Heart left ventricle (tissue), 16 donors: ENCODE measurements at places on chromosomes 4 and X.

- no peaks in the 10 kb centered on the region for H3K27me3 ChIP-seq
- H3K4me1 ChIP-seq, result no peaks in the 10 kb centered on the region
- no peaks in the 10 kb centered on the region for H3K36me3 ChIP-seq
- no peak overlapping the region for H3K27ac ChIP-seq
Observed at GRCh38 chr4:104591510-104591911, 96.8 kb upstream of the CXXC4 start.

- DNase-seq, result no peak
- H3K27ac ChIP-seq, result peak overlapping the region; percentile 93
- no peaks in the 10 kb centered on the region for H3K27me3 ChIP-seq
- peaks cover 54% of the 10 kb centered on the region for H3K4me1 ChIP-seq
- peak overlapping the region; percentile 78 for H3K4me3 ChIP-seq
Observed at GRCh38 chr4:76950956-76951671, 1.6 kb downstream of the SEPTIN11 start.

- H3K4me1 ChIP-seq, result no peaks in the 10 kb centered on the region
- no peak for DNase-seq
- H3K27ac ChIP-seq, result no peak overlapping the region
- H3K36me3 ChIP-seq, result no peaks in the 10 kb centered on the region
- no peaks in the 10 kb centered on the region for H3K27me3 ChIP-seq
- H3K4me3 ChIP-seq, result no peak overlapping the region
Observed at GRCh38 chr4:83905952-83906351, 370.0 kb downstream of the GPAT3 start.

GRCh38 chr4:98674404-98675173 is 16.2 kb upstream of the TSPAN5 start:
- DNase-seq, result no peak
- no peak overlapping the region for H3K4me3 ChIP-seq
- no peaks in the 10 kb centered on the region for H3K36me3 ChIP-seq
- no peak overlapping the region for H3K27ac ChIP-seq

- no peak overlapping the region for H3K27ac ChIP-seq
- DNase-seq, result no peak
- H3K4me3 ChIP-seq, result no peak overlapping the region
- H3K4me1 ChIP-seq, result peaks cover 3% of the 10 kb centered on the region
- H3K27me3 ChIP-seq, result no peaks in the 10 kb centered on the region
Observed at GRCh38 chr4:103720661-103721060, 876 bp upstream of the TACR3 start.

DNA sequence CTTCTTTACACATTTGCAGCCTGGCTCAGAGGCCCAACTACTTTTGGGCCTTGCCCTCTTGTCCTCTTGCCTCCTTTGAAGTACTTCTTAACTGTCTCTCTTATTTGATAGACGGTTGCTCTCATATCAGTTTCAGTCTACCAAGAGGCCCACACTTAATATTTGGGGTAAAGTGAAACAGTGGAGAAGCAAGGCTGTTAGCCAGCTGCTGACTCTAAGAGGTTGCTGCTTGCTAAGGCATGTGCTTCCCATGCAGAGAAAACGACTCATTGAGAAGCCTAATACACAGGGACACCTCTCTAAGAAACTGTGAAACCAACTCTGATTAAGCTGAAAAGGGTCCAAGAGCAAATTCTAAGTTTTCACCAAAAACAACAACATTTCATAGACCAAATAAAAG is 94.6 kb downstream of the PPP3CA start:
- no peak overlapping the region for H3K27ac ChIP-seq
- H3K4me3 ChIP-seq, result no peak overlapping the region
- no peak for DNase-seq
- no peaks in the 10 kb centered on the region for H3K36me3 ChIP-seq

DNA sequence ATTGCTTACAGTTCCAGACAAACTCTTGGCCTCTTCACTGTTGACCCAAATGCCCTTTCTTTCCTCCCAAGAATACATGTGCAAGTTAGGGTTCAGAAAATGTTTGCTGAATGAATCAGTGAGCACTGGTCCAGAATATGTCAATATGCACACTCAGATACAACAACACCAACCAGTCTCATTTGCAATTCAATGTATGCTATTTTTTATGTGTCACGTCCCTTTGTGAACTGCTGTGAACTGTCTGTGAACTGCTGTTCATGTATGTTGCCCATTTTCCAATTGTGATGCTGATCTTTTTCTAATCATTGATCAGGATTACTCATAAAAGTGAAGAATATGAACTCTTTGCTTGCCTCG is 17.8 kb downstream of the GAB3 start:
- H3K4me1 ChIP-seq, result peaks cover 100% of the 10 kb centered on the region
- H3K27me3 ChIP-seq, result no peaks in the 10 kb centered on the region
- no peaks in the 10 kb centered on the region for H3K36me3 ChIP-seq

GRCh38 chr4:30718641-30719453 is 1.3 kb upstream of the PCDH7 start:
- H3K27me3 ChIP-seq, result peaks cover 43% of the 10 kb centered on the region
- H3K36me3 ChIP-seq, result no peaks in the 10 kb centered on the region
- H3K4me3 ChIP-seq, result peak overlapping the region; percentile 67
- peaks cover 18% of the 10 kb centered on the region for H3K4me1 ChIP-seq

DNA sequence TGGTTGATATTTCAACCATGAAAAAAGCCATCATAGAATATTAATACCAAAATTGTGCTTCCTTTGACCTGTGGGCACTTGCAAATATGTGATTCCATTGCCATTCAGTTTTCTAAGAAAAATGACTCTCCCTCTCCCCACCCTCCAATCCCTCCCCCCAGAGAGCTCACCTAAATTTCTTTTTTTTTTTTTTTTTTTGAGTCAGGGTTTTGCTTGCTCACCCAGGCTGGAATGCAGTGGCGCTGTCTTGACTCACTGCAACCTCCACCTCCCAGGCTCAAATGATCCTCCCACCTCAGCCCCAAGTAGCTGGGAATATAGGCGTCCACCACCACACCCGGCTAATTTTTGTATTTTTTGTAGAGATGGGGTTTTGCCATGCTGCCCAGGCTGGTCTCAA is 47.0 kb downstream of the SNX25 start:
- no peak overlapping the region for H3K27ac ChIP-seq
- peaks cover 20% of the 10 kb centered on the region for H3K4me1 ChIP-seq
- no peaks in the 10 kb centered on the region for H3K27me3 ChIP-seq
- no peaks in the 10 kb centered on the region for H3K36me3 ChIP-seq
- no peak overlapping the region for H3K4me3 ChIP-seq

GRCh38 chr4:126697748-126698147 is 935.0 kb upstream of the INTU start:
- H3K4me3 ChIP-seq, result no peak overlapping the region
- no peak overlapping the region for H3K27ac ChIP-seq
- H3K36me3 ChIP-seq, result no peaks in the 10 kb centered on the region
- H3K4me1 ChIP-seq, result no peaks in the 10 kb centered on the region
- no peak for DNase-seq

DNA sequence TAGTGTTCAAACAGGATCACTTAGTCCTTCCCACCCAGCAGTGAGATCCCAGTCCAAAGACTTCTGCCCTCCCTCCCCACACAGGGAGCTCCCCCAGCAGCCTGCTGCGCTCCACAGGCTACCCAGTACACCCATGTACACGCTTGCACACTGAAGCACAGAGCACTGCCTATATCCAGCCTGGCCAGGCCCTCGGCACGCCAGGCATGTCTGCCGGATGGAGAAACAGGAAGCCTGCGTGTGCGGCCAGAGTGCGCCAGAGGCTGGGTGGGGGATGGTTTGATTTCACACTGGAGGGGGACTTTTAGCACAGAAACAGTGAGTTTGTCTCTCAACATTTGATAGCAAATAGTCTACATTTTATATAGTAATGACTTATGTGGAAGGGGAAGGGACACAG is 833.5 kb upstream of the IGFBP7 start:
- no peaks in the 10 kb centered on the region for H3K4me1 ChIP-seq
- H3K36me3 ChIP-seq, result no peaks in the 10 kb centered on the region
- H3K4me3 ChIP-seq, result no peak overlapping the region

GRCh38 chrX:130245441-130245840 is 23.3 kb downstream of the ZNF280C start:
- no peak overlapping the region for H3K4me3 ChIP-seq
- H3K27ac ChIP-seq, result no peak overlapping the region
- H3K4me1 ChIP-seq, result no peaks in the 10 kb centered on the region

- H3K27ac ChIP-seq, result no peak overlapping the region
- H3K4me1 ChIP-seq, result no peaks in the 10 kb centered on the region
- H3K27me3 ChIP-seq, result no peaks in the 10 kb centered on the region
- no peak for DNase-seq
Observed at GRCh38 chr4:47474799-47475198, 10.3 kb upstream of the ATP10D start.

DNA sequence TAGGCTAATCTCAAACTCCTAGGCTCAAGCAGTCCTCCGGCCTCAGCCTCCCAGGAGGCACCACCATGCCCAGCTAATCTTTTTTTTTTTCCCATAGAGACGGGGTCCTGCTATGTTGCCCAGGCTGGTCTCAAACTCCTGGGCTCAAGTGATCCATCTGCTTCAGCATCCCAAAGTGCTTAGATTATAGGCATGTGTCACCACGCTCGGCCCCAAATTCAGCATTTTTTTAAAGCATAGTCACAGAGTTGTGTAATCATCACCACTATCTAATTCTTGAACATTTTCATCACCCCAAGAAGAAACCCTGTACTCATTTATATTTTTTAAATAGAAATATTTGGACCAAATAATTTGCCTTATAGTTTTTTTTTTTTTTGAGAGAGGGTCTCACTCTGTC is 10.3 kb downstream of the CENPI start:
- no peaks in the 10 kb centered on the region for H3K36me3 ChIP-seq
- no peaks in the 10 kb centered on the region for H3K27me3 ChIP-seq
- no peak overlapping the region for H3K4me3 ChIP-seq

DNA sequence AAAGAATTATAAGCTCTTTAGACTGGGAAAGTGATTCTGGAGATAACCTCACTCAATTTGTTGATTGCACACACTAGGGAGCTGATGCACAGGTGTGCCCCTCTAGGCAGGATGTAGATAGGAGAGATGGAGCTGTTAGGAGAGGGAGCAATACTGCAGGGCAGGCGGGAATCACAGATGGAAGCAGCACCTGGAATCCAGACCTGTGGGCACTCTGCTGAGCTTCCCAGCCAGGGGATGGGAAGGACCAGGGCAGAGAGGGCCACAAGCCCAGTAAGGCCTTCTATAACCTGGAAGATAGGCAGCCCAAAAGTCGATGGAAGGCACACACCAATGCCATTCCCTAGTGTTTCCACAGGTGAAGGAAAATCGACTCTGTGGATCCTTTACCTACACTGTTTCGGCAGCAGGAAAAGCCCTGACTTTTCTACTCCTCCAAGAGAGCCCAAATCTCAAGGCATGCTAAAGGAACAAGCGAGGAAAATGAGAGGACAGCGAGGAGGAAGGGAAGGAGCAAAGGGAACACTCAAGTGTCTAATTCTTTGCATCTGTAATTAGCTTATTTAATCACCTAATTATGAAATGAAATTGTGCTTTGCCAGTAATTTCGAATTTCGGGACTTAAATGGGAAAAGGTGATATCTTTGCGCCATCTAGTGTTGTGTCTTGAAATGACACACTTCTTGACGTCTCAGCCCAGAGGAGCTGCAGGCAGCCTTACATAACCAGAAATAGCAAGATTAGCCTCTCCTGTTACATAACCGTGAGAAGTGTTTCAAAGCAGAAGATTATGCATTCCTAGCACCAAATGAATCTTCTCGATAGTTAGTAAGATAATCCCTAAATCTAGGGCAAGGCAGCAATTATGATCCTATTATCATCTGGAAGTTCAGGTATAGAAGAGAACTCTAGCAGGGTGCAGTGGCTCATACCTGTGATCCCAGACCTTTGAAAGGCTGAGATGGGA is 31.0 kb upstream of the TLR3 start:
- H3K27ac ChIP-seq, result no peak overlapping the region
- H3K4me1 ChIP-seq, result peaks cover 6% of the 10 kb centered on the region
- DNase-seq, result peak; percentile 49
- no peaks in the 10 kb centered on the region for H3K27me3 ChIP-seq
- H3K36me3 ChIP-seq, result no peaks in the 10 kb centered on the region

GRCh38 chr4:76984788-76985211 is 35.2 kb downstream of the SEPTIN11 start:
- peak overlapping the region; percentile 43 for H3K27ac ChIP-seq
- H3K4me1 ChIP-seq, result peaks cover 58% of the 10 kb centered on the region
- H3K4me3 ChIP-seq, result no peak overlapping the region
- peak; percentile 74 for DNase-seq
- H3K36me3 ChIP-seq, result no peaks in the 10 kb centered on the region

DNA sequence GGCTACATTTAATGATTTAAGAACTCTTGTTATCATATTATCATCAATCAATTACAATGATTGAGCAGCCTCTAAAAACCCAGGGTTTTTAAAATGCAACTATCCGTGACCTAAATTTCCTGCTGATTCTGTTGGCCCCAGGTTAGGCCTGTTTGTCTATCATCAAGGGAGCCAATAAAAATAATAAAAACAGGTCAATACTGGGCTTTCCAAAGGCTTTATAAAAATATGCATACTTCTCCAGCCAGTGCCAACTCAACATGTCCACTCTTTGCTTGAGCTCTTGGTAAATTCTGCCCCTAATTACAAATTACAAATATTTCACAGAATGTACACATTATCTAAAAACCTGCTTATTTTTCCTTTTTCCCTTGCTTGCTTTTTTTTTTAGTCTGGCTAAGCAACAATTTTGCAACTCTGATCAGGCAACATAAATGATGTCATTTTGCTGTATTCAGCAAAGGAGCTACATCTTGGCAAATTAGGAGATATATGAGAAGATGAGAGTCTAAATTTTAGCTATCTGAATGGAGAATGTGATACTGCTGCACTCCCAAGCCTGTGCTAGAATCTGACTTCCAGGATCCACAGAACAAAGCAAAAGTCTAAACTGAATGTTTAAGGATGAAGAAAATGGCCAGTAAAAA is 204.0 kb downstream of the SCFD2 start:
- peak overlapping the region; percentile 15 for H3K27ac ChIP-seq
- no peak for DNase-seq
- H3K36me3 ChIP-seq, result no peaks in the 10 kb centered on the region
- no peaks in the 10 kb centered on the region for H3K27me3 ChIP-seq
- peaks cover 11% of the 10 kb centered on the region for H3K4me1 ChIP-seq

DNA sequence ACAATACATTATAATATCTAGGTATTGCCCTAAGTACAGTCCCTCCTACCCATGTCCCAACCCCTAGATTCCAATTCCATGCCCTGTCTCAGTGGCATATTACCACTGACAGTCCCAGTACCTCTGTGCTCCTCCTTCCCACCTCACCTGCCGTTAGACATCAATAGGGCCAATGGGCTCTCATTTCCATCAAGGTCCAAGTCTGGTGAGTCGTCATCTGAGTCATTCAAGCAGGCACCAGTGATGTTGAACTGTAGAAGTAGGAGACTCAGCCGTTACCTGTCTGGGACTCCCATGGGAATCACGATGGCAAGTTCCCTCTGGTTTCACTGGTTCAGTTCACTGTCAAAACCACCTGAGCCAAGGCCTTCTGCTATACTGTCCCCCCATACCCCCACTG is 51.7 kb downstream of the PHF8 start:
- no peaks in the 10 kb centered on the region for H3K36me3 ChIP-seq
- DNase-seq, result no peak
- no peaks in the 10 kb centered on the region for H3K4me1 ChIP-seq
- no peak overlapping the region for H3K27ac ChIP-seq
- H3K27me3 ChIP-seq, result no peaks in the 10 kb centered on the region
- H3K4me3 ChIP-seq, result no peak overlapping the region
